ENCODE measurements at places on chromosomes 3 and 15.

GRCh38 chr15:48899793-48900192, 21.9 kb downstream of the EID1 start:
- DNase-seq, result no peak

GRCh38 chr15:73337187-73337586, 31.6 kb downstream of the HCN4 start:
- DNase-seq, result no peak

GRCh38 chr3:150130404-150131100, 159.9 kb upstream of the PFN2 start:
- DNase-seq, result no peak

DNA sequence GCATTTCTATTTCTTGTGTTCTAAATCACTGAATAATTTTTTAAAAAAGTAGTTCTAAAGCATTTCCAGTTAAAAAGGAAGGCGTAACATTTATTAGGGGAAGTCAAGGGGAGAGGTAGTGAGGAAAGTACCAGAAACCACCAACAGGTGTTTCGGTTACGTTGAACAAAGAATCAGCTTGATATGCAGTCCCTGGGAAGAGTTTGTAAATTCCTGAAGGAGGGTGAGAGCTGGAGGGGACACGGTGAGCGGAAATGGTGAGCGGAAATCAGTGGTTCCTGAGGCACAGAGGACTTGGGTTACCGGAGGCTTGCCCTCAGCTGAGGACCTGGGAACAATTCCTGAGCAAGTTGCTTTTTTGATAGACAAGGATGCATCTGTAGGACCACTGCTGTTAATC, 17.8 kb downstream of the MAP2K1 start:
- no peak for DNase-seq

DNA sequence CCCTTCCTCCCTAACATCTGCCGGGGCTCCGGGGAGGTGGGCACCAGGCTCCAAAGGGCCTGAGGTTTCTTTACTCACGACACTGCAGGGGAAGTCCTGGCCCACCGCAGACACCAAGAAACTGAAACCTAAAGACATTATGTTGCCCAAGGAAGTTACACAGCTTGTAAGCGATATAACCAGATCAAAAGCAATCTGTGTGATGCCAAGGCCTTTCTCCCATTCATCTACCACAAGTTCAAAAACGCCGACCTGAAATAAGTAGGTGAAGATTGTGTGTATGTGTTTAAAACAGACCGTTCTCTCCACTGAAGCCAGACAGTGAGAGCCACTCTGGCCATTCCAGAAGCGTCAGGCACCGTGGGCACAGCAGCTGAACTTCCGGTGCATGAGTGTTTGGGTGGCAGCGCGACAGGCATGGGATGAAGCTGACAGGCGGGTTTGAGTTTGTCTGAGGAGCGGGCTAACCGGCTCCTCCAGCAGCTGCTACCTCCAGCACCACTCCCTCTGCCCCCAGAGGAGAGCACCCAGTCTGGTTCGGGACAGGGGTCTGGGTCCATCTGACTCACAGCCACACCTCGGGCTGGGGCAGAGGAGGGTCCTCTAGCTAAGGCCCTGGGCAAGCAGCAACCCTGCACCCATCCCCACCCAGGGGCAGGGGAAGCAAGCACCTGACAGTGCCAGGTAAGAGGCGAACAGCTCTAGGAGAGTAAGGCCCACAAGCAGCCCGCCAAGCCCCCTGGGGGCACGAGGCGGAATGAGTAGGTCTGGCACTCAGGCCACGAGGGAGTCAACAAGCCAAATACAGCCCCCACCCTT, 1.3 kb downstream of the TNK2 start:
- DNase-seq, result peak; percentile 78

DNA sequence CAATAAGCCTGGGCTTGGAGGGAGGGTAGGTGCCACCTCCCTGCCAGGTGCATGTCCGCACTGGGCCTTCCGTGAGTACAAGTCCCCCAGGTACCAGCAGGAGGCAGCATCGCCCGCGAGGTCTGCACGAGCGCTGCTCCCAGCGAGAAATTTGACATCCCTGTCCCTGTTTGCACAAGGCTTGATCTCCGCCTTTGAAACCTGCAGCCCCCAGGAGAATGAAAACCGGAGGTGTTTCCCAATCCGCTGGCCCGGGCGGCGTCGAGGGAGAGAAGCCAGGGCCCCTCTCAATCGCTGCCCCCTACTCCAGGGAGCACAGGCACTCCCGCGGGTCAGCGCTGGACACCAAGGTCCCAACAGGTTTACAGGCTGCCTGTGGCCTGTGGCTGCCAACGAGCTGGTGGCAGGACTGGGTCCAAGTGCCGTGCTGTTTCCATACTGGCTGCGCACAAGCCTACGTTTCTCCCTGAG, 961 bp downstream of the HAPLN3 start:
- DNase-seq, result peak; percentile 87

DNA sequence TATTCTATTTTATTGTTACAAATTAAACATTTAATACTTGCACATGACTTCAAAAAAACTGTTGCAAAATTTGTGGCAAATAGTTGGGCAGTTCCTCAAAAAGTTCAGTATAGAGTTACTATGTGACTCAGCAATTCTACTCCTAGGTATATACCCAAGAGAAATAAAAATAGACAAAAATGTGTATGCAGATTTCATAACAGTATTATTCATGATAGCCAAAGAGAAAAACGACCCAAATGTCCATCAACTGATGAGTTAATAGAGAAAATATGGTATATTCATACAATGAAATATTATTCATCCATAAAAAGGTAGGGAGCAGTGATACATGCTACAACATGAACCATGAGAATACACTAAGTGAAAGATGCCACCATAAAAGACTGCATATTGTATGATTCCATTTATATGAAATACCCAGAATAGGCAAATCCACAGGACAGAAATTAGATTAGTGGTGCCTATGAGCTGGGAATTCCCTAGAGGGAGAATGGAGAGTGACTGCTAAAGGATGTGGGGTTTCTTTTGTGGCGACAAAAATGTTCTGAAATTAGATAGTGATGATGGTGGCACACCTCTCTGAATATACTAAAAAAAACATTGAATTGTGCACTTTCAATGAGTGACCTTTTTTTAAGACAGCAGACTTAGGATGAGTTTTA, 31.6 kb upstream of the CLASP2 start:
- peak; percentile 12 for DNase-seq

DNA sequence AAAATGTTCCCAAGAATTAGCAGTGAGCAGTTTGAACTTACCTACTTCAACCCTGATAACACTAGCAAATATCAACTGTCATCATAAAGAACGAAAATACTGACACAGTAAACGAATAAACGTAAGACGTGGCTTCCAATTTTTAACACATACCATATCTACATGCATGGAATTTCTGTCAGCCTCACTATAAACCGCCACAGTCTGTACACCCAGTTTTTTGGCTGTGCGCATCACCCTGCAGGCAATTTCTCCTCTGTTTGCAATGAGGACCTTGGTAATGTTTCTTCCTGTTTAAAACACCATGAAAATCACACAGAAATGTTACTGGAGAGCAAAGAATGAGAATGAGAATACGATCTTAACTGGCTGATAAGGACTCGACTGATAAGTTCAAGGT, 7.0 kb downstream of the MCCC1 start:
- no peak for DNase-seq

DNA sequence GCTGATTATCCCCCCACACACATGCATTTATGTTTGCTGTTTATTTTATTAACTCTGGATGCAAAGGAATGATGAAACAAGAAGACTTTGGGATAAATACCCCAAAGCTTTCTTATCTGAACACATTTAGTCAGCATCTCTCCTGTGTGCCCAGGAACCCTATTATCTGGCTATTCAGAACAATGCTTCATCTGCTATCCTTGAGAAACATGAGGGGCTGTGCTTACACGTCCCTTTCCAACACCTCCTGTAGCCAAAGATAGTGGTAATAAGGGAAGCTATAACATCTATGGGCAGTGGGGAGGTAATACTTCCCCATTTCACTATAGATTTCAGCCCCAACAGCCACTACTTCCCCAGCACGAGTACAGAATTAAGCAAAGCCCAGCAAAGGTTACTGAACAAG, 94.7 kb downstream of the SSR3 start:
- DNase-seq, result no peak

GRCh38 chr3:119025171-119025795, 9.4 kb downstream of the IGSF11 start:
- no peak for DNase-seq

GRCh38 chr15:61173899-61174689, 55.0 kb downstream of the RORA start:
- no peak for DNase-seq

DNA sequence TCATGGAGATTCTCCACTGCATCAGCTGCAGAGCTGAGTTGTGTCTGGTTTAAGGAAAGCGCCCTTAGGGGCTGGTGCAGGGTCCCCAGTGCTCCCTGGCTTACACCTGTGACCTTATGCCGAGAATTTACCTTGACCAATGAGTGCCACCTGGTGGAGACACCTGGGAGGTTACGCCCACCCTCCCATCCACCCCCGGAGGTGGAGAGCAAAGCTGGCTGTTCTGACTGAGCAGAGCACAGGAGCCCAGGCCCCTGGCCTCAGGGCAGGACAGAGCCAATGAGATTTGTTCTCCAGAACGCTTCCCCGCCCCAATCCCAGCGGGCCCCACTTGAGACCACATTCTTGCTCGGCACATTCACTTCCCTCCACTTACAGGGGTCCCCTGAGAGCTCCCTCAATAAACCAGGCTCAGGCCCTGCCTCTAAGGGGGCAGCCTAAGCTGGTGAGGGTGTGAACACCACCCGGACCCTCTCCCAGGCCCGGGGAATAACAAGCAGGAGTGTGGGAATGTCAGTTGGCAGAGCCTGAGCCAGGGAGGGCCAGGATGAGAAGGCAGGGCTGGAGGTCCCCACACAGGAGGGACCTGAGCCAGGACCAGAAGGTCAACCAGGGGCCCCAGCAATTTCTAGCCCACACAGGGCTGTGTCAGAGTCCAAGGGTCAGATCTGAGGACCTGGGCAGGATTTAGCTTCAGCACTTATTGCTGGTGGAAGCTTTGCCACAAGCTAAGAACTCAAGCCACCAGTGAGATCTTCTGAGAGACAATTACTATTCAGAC, 117.1 kb downstream of the TPRA1 start:
- DNase-seq, result no peak

- DNase-seq, result no peak
Measured at GRCh38 chr15:99718421-99718820, 14.8 kb downstream of the LYSMD4 start.

DNA sequence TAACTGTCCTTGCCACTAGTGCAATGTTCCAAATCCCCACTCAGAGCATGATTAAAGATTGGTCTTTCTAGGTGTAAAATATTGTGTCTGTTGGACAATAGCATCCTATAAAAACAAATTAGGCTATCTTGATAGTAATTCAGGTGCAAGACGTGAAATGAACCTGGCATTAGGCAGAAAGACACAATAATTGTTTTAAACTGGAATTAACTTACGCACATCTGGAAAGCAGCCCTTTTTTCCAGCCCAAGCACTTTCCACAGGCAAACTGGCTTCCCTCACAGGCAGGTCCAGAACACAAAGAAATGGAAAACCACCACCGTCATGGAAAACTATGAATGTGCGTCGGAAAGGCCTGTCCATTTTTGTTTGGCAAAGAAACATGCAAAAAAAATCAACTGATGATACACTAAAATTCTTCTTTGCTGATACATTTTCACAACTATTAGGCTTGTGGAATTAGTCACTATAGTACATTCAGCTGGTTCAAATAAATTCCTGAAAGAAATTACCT, 474.7 kb upstream of the IL12A start:
- no peak for DNase-seq

GRCh38 chr3:57577801-57578200, 19.3 kb downstream of the ARF4 start:
- DNase-seq, result no peak

- DNase-seq, result no peak
Measured at GRCh38 chr3:40645883-40646282, 121.1 kb downstream of the ZNF621 start.

GRCh38 chr3:149152420-149152819, 23.0 kb downstream of the HPS3 start:
- no peak for DNase-seq

DNA sequence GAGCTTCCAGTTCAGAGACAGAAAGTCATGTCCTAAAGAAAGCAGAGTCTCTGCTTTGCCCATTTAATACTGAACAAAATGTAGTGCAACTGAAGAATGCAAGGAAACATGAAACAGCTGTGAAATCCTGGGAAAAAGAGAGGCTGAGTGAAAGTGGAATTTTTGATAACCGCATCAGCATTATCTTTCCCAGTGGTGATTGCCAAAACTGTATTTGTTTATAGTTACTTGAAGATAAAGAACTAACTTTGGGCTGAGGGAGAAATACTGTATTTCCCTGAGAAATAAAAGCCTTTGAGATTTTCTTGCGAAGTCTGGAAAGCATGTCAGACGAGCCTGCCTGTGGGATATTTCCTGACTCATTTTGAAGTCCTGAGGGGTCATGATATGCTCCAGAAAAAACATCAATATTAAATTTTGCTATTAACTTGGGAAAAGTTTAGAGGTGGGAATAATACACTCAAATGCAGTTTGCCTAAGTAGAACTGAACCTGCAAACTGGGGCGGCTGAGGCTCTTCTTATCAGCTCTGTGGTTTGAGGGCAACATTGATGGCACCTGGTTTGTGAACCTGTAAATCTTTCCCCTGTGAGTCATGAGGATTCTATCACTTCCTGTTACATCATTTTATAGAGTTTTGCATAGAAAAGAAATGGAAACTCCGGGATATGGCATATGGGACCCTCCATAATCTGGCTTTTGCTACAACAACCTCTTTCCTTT, 855.3 kb downstream of the MCTP2 start:
- DNase-seq, result no peak

GRCh38 chr3:151330379-151330778, 1.0 kb upstream of the P2RY13 start:
- no peak for DNase-seq

- no peak for DNase-seq
Measured at GRCh38 chr3:32454111-32454510, 48.5 kb downstream of the CMTM6 start.

GRCh38 chr3:99505200-99505599, 133.2 kb upstream of the COL8A1 start:
- no peak for DNase-seq

DNA sequence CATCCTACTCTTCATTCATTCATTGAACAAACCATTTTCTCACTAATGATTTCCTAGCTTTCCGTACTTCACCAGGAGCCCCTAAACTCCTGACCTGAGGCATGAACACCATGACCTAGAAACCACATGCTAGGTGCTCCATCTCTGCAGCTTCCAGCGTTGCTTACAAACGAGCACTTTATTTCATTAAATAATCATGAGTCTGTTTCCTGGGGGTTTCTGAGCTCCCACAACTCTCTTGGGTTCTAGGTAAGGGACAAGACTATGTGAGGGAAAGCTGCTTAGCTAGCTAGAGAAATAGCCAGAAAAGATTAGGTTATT, 1.3 kb downstream of the MAP2K1 start:
- DNase-seq, result no peak

Measured in CD4-positive, alpha-beta T cell (primary cell).